ENCODE measurements at places on chromosomes 12 and 14.
A peak's percentile ranks its signal among the peaks of the same experiment; 100 is the strongest.

GRCh38 chr14:65336191-65336591 is 76.3 kb upstream of the FUT8 start:
- DNase-seq = peak; percentile 43

- DNase-seq = no peak
Observed at GRCh38 chr12:106645074-106645421, 62.2 kb downstream of the RFX4 start.

DNA sequence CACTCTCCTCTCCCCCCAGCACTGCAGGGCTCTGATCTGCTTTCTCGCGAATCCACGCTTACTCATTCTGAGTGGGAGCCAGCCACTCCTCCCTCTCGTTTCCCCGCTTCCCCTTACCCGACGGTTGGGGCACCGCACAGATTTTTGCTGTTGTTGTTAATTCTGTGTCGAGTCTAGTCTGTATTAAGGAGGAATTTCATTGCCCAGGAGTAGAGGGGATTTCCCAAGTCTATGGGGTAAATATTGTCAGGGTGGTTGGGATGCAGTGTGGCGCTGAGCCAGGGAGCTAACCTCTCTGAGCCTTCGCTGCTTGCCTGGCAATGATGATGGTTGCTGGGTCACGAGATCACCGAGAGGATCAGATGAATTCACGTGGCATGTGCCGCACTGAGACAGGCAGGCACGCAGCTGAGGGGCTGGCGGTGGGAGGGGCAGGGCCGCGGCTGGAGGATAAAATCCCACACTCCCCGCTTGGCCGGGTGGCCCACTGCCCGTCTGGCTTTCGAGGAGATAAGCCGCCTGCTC is 18.5 kb downstream of the NCOR2 start:
- DNase-seq = peak; percentile 11

GRCh38 chr12:9799961-9800360 is 27.3 kb upstream of the KLRF1 start:
- no peak for DNase-seq

GRCh38 chr12:110280392-110280778 is 662 bp upstream of the ATP2A2 start:
- DNase-seq = peak; percentile 47

- no peak for DNase-seq
Observed at GRCh38 chr12:88924162-88924561, 343.9 kb upstream of the KITLG start.

GRCh38 chr12:107782067-107782466 is 7.6 kb downstream of the ASCL4 start:
- no peak for DNase-seq

GRCh38 chr14:89797148-89797547 is 157.4 kb downstream of the EFCAB11 start:
- no peak for DNase-seq

All from stimulated activated CD8-positive, alpha-beta memory T cell treated with anti-CD3 and anti-CD28 coated beads, Interleukin-7, amount 100 ng/mL, for 4 hours (primary cell).